NCI-H2081 treated with DMSO at 0.1 percent for 48 hours (cell line): ENCODE measurements at places on chromosomes 11 and 22.

- no peak for DNase-seq
These were observed 48.0 kb downstream of the YAP1 start for GRCh38 chr11:102158164-102158735.

DNA sequence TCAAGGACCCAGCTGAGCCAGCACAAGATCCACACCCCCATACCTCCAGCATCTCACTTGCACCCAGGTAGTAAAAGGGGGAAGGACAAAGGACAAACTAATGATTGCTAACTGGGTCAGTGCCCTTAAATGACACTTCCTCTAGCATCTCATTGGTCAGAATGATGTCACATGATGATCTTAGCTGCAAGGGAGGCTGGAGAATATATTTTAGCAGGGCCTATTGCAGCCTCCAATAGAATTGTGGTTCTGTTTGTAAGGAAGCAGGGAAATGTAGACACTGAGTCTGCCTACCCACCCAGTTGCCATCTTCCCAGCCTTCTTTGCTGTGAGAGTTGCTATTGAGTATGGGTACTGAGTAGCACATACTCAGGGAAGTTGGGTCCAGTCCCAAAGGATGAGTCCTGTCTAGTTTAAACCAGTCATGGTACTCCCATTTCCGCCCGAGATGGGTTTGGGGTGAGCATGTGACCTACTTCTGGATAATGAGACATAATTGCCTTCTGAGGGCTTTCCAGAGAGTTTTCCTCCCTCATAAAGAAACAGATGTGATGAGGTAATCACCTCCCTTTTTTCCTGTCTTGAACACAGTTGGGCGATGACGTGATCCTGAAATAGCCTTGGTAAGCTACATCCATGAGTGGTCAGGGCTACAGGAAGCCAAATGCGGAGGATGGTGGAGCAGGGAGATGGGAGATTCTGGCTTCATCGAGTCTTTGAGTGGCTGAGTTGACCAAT, 5.5 kb upstream of the DNAL4 start:
- no peak for DNase-seq

- DNase-seq: no peak
These were observed 14.9 kb downstream of the BRSK2 start for GRCh38 chr11:1404461-1405185.

GRCh38 chr22:50072714-50073538, 12.3 kb downstream of the MLC1 start:
- DNase-seq: no peak

DNA sequence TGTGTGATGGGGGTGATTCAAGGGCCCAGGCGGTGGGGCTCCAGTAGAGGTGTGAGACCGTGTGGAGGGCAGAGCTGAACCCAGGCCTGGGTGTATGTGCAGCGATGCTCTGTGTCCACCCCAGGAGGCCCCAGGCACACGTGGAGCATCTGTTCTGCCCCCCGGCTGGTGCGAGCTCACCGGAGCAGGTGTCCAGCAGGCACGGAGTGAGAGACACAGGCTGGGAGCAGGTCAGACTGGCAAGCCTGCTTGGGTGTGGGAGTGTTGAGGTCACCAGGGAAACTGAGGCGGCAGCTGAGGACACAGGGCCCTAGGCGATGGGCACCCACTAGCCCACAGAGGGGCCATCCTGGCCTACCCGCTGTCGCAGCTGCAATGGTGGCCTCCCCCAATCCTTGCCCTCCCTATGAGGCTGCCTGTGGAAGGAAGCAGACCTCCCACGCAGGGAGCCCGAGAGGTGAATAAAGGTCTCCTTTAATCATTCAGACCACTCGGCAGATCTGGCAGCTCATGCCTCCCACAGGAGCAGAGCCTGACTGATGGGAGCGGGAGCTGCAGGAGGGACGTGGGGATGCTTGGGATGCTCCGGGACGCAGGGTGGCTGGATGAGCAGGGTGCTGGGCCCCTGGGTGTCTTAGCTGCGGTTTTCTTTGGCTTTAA, 1165.1 kb downstream of the BRD1 start:
- DNase-seq: no peak
